ENCODE measurements at places on chromosomes 7 and 10.

GRCh38 chr10:72499701-72500100 lies 126.2 kb downstream of the MICU1 start:
- no peak for DNase-seq

- peak; percentile 13 for DNase-seq
These were observed 6.3 kb downstream of the PSD start for GRCh38 chr10:102412293-102412692.

- DNase-seq: no peak
These were observed 68.8 kb downstream of the NRP1 start for GRCh38 chr10:33265621-33266020.

- no peak for DNase-seq
These were observed 47.2 kb downstream of the PRF1 start for GRCh38 chr10:70555371-70555770.

- peak; percentile 69 for DNase-seq
These were observed 337.0 kb downstream of the FRMD4A start for GRCh38 chr10:13993673-13994089.

GRCh38 chr10:28554952-28555351 lies 22.0 kb downstream of the WAC start:
- no peak for DNase-seq

DNA sequence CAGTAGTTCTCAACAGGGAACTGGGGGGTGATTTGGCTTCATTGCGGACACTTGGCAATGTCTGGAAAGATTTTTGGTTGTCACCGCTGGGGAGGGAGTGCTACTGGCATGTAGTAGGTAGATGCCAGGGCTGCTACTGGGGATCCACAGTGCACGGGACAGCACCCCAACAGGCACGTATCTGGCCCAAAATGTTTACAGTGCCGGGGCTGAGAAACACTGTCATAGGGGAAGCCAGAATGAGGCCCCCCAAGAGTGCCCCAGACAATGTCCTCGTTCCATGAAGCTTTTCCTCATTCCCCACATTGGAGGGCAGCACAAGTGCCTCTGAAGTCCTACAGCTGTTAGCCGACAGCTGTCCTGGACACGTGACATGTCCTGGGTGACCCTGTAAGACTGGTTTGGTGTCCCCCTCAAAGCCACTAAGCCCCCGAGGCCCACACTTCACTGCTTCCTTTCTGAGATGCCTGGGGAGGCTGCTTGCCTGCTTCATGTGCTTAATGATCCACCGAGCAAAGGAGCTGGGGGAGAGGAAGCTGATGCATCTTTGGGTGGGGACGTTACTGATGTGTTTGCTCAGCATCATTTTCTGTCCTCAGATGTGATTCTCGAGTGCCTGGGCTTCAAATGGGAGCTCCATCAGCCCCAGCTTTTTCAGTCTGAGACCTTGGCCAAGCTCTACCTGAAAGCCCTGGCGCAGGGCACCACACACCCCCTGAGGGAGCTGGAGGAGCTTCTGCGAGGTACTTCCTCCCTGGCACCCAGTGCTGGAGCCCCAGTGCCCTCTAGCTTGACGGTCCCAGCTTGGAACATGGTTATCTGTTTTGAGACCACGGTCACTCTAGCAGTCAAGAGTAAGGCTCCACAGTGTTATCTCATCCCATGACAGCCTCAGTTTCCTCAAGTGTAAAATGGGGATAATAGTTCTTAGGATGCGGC lies 14.7 kb downstream of the BTBD16 start:
- no peak for DNase-seq

DNA sequence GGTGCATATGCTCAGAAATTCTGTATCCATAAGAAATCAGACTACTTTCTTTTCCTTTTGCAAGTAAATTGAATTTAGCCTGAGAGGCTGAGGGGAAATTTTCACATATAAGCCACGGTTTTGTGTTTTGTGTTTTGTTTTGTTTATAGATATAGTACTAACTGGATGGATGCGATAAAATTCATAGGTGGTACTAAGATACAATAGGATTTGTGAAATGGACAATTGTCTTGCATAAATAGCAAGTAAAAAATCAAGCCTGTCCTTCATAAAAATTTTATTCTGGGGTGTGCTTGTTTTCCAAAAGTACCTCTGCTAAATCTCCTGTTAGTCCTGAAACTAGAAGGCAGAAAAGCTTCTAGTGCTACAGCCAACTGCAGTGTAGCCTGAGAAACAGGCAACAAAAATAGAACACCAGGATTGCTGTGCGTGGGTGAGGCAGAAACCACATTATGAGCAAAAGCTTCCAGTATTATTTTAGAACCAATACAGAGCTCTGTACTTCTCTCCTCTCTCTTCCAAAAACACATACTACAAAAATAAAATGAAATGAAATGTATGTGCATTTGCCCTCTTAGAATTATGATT lies 634 bp upstream of the HDAC9 start:
- DNase-seq: no peak

- peak; percentile 17 for DNase-seq
These were observed 1.4 kb downstream of the HPS6 start for GRCh38 chr10:102066399-102067088.

- no peak for DNase-seq
These were observed 14.5 kb downstream of the SLF2 start for GRCh38 chr10:100927266-100927665.

GRCh38 chr7:157276731-157277562 lies 59.9 kb upstream of the DNAJB6 start:
- DNase-seq: no peak

- no peak for DNase-seq
These were observed 20.5 kb upstream of the AOC1 start for GRCh38 chr7:150831851-150832250.

DNA sequence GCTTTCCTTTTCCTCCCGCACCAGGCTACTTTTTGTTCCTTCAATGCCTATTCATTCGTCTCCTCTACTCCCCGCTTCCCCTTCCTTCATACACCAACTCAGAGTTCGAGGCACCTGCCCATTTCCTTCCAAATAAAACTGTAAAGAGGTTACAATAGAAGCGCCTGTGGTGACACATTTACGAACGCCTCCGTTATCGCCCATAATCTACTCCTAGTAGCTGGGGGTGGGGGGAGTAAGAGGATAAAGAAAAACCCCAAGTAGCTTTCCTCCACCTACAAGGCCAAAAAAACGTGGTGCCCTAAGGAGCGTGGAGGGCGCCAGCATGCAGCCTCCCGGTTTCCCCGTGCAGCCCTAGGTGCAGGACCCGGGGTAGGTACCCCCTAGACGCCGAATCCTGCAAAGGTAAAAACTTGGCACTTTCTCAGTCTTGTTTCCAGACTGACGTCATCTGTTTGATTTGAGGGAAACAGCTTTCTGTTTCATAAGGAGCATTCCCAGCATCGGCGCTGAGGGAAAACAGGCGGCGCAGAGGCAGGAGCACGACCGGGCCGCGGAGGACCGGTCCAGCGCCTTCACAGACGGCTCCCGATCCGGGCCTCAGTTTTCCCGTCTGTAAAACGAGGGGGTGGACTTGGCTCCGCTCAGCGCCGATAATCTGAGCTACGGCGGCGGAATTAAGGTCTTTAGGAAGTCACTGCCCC lies 922 bp downstream of the PPA1 start:
- DNase-seq: peak; percentile 42

GRCh38 chr10:47451998-47452494 lies 31.9 kb downstream of the ANXA8 start:
- DNase-seq: no peak

DNA sequence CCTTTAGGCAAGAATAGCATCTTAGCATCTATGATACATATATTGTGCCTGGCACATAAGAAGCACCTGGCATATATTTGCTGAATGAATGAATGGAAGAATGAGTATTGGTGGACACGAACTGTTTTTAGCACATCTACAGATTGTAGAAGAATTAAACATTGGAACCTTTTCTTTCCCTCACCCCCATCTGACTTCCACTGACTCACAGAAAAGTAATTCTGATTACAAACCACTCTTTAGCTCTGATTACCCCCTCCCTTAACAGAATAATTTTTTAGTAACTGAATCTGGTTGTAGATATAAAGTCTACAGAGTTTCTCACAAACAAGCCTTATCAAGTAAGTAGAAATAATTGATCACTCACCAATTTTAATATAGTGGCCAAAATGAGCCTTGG lies 31.9 kb downstream of the SLC26A4 start:
- no peak for DNase-seq

- DNase-seq: no peak
These were observed 28.2 kb upstream of the FBXW4 start for GRCh38 chr10:101723176-101723575.

GRCh38 chr10:63491588-63492316 lies 26.0 kb upstream of the JMJD1C start:
- no peak for DNase-seq

GRCh38 chr7:13044309-13044708 lies 356.9 kb downstream of the ARL4A start:
- DNase-seq: no peak

DNA sequence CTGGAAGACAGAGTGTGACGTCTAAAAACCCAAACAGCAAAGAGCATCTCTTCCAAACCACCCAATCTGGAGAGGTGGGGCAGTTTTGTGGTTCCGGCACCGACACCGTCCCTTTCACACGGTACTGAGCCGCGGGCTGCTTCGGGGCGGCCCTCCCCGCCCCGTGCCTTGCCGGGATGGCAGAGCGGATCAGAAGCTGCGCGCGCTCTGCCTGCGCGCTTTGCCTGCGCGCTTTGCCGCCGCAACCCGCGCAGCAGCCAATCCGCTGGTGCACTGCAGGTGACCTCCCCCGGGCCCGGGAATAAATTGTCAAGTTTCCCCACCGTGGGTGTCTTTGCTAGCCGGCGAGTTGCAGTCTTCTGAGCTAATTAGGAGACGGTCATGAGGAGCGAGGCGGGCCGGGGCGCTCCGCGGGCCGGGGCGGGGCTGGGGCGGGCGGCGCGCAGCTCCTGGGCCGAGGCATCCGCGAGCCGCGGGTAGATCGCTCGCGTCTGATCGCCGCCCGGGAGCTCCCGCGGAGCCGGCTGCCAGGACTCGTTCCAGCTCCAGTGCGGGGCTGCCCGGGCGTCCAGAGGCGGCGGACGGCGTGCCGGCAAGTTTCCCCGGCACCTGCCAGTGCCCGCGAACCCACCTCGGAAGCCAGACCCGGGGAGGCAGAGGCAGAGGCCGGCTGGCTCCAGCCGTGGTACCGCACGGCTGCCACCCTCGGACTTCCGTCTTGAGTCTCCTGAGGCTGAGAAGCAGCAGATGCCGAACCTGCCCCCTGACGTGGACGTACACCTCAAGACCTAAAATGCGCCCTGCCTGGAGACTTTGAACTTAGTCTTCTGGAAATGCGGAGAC lies 536.0 kb upstream of the GALNT17 start:
- peak; percentile 18 for DNase-seq

GRCh38 chr10:101257084-101257483 lies 27.8 kb upstream of the LBX1 start:
- no peak for DNase-seq

- DNase-seq: no peak
These were observed 505.8 kb downstream of the SUGCT start for GRCh38 chr7:40640566-40640965.

DNA sequence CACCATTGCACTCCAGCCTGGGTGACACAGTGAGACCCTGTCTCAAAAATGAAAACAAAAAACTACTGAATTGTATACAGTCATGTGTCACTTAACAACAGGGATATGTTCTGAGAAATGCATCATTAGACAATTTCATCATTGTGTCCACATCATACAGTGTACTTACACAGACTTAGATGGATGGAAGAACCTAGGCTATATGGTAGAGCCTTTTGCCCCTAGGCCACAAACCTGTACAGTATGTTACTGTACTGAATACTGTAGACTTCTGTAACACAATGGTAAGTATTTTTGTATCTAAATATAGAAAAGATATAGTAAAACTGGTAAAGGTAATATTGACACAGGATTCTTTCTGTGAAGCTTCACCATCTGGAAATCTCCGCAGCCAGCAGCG lies 81.7 kb downstream of the KBTBD2 start:
- DNase-seq: no peak

DNA sequence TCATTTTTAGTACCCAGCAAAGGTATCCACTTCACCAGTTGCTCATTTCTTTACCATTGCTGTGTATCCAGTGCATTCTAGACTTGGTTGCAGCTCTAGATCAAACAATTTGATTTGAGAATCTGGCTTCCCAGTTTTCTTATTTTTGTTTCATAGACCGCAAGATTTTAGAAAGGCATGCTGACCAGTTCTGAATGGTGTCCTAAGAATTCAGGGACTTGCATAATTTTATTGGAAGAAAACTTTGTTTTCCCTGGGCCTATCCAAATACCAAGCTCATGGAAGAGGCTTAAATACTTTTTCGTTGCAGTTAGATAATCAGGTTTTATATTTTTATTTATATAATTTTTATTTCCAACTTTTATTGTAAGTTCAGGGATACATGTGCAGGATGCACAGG lies 58.3 kb downstream of the BICC1 start:
- DNase-seq: no peak

DNA sequence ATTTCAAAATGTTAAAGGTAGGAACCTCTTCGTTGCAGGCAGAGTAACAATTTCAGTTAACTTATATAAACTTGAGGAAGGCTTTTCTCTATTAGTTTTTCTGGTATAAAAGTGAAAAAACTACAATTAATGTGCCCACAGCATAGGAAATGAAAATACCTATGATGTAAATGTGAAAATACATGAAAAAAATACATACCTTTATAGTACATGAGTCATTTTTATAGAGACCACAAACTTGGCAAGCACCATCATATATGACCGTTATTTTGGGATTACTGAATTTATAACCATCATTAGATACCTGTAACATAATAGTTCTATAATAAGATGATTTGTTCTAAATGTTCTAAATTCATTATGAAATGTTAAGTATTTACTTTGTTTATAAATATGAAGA lies 42.7 kb downstream of the VWDE start:
- DNase-seq: no peak

GRCh38 chr10:110681023-110681681 lies 37.0 kb downstream of the RBM20 start:
- DNase-seq: peak; percentile 20

DNA sequence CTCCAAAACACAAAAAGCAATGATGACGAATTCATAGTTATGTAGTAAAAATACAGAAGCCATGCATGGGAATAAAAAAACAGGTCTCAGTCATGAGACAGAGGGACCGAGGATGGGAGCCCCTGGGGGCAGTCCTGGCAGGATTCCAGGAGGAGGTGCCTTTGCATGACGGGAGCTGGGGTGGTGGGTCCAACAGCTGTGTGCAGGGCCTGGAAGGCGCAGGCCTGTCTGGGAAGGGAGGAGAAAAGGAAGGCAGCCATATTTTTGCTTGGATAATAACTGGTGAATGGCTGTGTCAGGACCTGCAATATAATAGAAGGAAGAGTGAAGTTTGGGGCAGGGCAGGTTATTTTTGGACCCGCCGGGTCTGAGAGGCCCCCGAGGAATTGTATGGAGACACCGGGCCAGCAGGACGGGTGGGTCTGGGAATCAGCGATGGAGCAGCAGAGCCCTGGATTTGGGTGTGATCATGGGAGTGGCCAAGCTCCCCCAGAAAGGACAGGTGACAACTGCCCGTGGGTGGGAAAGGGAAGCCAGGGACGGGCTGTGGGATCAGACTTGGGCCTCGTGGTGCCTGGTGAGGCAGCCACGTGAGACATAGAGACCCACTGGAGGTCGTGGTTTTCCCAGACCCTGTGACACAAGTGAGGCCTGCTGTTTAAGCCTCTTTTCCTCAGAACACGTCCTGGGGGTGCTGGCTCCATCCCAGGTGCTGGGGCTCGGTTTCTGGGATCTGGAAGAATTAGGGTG lies 2.9 kb upstream of the JAKMIP3 start:
- DNase-seq: no peak

Measured in B cell (primary cell).